ENCODE measurements at places on chromosomes 16 and 17. TPM values are rescaled to one million over a fixed set of nuclear protein-coding genes. Genes with fewer than 3 reads are reported as not detected.

Gene ZSCAN10
- total RNA-seq = not detected

Gene HAGHL
- total RNA-seq = 17.3 TPM

Gene PRSS21
- not detected for total RNA-seq

Gene BRICD5
- total RNA-seq = 10.1 TPM

Gene GGT6
- total RNA-seq = not detected

Gene TBC1D3C
- total RNA-seq = not detected

Gene NOL3
- total RNA-seq = 15.8 TPM

Gene KRT40
- total RNA-seq = not detected

Gene TBC1D3B
- total RNA-seq = 11.7 TPM

Gene CCL18
- not detected for total RNA-seq

Gene FGF11
- total RNA-seq = 1.3 TPM

Gene CBLN1
- total RNA-seq = not detected

Gene NOTUM
- total RNA-seq = not detected

Gene NEUROD2
- total RNA-seq = not detected

Gene ASIC2
- not detected for total RNA-seq

Gene KRT31
- total RNA-seq = not detected

Gene NPTX1
- 3.8 TPM for total RNA-seq

Gene KREMEN2
- total RNA-seq = not detected

Gene GUCY2D
- total RNA-seq = not detected

Gene ZP2
- total RNA-seq = not detected

Gene PRSS33
- not detected for total RNA-seq

Gene METTL23
- 35.7 TPM for total RNA-seq

Gene SOX9
- 1.9 TPM for total RNA-seq

Gene OR2C1
- total RNA-seq = not detected

Gene ABCC11
- 0.48 TPM for total RNA-seq

Gene TPSG1
- not detected for total RNA-seq

Gene BOLA2B
- 73.2 TPM for total RNA-seq

Gene KRTAP4-9
- total RNA-seq = not detected

Gene ST6GALNAC1
- total RNA-seq = not detected

Gene DUS1L
- 73.3 TPM for total RNA-seq

Gene IL34
- total RNA-seq = 14.3 TPM

Gene ZNF785
- total RNA-seq = 19.8 TPM

Gene SLC52A1
- not detected for total RNA-seq

Gene ITGB3
- 2.5 TPM for total RNA-seq

Gene BHLHA9
- not detected for total RNA-seq

Gene PRRT2
- 8.8 TPM for total RNA-seq

Gene LGALS9
- total RNA-seq = 3.1 TPM

Gene ASPA
- not detected for total RNA-seq

Gene CD300LB
- not detected for total RNA-seq

Gene CDRT15
- total RNA-seq = not detected

Gene CES5A
- total RNA-seq = not detected

Gene CDC6
- 10.8 TPM for total RNA-seq

Gene DNAJA2
- 60.2 TPM for total RNA-seq

Gene KDM6B
- total RNA-seq = 53.7 TPM

Gene SPATA32
- total RNA-seq = 0.18 TPM

Gene CSH1
- not detected for total RNA-seq

Gene CA4
- total RNA-seq = not detected

Gene NOG
- not detected for total RNA-seq

Gene P2RX5
- 0.43 TPM for total RNA-seq

Gene HCRT
- not detected for total RNA-seq

Gene NPIPA8
- total RNA-seq = 0.39 TPM

Gene NPIPA5
- total RNA-seq = 5.7 TPM

Gene KRTAP9-4
- not detected for total RNA-seq

Gene HBA2
- total RNA-seq = not detected
